ENCODE measurements at places on chromosomes 1 and 21.
A peak's percentile ranks its signal among the peaks of the same experiment; 100 is the strongest.

DNA sequence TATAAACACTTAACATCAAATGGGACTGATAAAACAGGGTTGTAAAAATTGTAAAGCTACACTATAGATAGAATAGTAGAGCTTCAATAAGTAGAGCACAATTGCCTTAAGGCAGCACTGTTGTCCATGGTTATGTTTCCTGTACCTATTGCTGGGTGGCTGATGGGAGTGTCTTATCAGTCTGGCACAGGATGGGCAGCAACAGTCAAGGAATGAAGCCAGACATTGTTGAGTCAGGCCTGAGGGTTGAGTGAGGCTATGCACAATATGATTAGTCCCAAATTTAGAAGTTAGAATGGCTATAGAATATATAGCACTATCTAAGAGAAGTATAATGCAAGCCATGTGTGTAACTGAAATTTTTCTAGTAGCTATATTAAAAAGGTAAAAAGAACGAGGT is 25.0 kb upstream of the CD1D start:
- no peak for DNase-seq

DNA sequence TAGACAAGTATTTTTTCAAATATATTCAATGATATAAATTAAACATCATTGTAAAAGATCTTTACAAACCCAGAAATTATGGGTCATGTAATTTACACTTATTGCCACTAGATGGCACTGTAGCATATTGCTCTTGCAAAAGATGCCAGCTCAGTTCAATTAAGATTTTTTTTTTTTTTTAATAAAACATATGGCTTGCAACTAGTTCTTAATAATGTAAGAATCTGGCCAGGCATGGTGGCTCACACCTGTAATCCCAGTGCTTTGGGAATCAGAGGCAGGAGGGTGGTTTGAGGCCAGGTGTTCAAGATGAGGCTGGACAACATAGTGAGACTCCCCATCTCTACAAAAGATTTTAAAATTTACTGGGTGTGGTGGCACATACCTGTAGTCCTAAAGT is 49.4 kb upstream of the DESI2 start:
- peak; percentile 49 for DNase-seq

DNA sequence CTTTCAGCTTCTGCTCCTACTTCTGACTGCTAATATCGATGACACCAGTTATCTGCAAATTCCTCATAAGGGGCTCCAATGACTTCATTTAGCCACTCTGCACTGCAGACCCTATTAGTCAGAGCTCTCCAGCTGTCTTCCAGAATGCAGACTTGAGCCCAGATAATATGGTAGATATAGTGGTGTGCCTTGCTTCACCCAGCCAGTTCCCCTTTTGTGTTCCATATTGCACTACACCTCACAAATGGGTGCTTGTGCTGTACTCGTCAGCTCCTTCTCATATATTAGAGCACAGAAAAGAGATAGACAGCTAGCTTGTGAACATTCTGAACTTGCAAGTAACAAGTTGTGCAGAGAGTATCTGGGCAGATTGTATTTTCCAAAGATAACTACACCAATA is 23.7 kb upstream of the COG2 start:
- no peak for DNase-seq

GRCh38 chr1:7491109-7491817 is 279.8 kb upstream of the VAMP3 start:
- no peak for DNase-seq

DNA sequence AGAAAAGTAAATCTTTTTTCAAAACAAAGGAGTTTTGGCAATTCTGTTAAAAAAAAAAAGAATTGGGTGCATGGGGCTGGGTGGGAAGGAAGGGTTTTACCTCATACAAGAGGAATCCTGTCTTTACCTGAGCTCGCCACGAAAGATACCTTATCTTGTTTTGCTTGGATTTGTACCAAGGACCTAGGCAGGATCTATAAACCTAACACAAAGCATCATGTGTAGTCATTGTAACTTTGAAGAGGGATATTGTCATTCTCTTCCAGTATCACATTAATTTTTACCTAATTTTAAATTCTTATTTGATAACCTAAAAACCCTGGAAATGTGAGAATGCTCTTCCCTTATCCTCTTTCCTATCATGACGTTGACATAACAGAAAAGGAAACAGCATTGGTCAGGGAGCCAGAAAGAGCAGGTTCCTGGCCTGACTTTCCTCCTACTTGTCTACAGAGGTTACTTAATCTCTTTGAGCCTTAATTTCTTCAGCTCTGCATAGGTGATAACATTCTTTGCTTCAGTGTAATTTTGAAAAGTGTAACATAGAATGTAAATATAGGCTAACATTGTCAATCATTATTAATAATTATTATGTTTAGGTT is 4.0 kb upstream of the LAMC1 start:
- no peak for DNase-seq

DNA sequence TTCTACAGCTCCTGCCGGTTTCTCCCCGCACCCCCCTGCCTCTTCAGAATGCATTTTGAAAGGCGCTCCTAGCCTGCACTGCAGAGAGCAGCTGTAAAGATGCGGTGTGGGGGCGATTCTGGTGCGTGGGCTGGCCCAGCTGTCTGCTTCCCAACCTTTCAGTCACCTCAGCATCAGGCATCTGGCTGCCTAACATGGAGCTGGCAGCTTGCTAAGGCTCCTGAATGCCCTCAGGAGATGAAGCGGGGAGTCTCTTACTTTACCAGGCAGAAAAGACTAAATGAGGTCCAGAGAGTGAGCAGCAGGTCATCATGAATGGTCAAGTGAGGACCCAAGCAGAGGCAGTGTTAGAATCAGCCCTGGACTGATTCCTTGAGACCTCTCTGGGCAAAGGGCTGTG is 8.7 kb downstream of the IER5 start:
- no peak for DNase-seq

DNA sequence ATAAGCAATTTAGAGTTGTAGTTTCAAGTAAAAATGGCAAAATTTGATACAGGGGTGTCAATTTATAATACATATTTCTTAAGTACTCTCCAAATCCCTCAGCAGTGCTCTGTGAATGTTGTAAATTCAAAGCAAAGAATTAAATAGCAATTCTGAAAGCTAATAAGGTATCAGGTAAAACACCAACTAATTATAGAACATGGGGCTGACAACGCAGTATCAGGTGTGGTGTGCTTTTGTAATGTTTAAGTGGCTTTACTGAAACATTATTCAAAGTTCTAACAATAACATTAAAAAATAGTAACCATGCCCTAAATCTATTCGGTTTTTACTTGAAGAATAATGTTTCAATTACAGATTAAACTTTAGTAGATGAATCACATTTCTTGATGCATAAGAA is 1271.2 kb upstream of the ADGRL2 start:
- DNase-seq, result no peak

DNA sequence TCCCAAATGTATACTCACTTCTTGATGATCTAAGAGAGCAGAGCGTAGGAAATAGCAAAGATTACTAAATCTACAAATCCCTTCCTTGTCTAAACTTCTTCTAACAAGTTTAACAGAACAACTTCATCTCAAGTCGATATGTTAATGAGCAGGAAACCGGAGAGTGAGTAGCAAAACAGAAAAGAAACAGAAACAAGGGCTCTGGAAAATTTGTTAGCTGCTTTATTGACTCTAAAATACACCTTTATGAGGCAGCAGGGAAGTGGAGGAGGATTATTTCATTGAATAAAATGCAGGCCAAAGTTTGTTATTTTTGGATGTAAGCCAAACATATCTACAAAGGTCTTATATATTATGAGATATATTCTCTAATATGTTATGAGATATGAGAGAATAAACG is 192.4 kb downstream of the LRRIQ3 start:
- no peak for DNase-seq

DNA sequence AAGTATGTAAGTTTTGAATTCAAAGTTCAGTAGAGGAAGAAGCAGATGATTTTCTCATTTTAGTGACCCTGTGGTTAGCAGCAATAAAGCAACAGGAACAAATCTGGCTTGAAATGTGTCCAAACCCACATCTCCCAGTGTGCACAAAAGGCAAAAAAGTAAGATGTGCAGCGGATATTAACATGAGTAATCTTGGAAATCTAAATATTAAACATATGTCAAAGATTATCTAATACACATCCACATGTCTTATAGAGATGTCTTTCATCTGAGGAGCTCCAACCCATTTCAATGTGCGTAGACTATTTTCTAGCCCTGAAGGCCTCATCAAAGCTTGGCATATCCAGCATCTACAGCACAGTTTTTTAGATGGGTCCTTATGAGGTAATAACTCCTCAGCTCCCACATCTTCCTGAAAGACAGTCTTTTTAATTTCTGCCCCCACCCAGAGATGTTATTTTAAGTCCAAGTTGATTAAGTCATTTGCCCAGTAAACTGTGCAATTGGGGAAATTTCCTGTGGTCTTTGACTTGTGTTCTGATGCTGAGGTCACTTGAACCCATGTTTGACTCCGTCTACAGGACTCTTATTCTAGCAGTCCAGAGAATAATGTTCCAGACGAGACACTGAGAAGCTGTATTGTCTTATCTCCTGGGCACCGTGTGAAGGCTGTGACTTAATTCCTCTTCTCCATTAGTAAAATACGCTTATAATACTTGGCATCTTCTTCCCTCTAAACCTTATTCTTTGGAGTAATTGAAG is 73.7 kb downstream of the LMO4 start:
- DNase-seq, result no peak

DNA sequence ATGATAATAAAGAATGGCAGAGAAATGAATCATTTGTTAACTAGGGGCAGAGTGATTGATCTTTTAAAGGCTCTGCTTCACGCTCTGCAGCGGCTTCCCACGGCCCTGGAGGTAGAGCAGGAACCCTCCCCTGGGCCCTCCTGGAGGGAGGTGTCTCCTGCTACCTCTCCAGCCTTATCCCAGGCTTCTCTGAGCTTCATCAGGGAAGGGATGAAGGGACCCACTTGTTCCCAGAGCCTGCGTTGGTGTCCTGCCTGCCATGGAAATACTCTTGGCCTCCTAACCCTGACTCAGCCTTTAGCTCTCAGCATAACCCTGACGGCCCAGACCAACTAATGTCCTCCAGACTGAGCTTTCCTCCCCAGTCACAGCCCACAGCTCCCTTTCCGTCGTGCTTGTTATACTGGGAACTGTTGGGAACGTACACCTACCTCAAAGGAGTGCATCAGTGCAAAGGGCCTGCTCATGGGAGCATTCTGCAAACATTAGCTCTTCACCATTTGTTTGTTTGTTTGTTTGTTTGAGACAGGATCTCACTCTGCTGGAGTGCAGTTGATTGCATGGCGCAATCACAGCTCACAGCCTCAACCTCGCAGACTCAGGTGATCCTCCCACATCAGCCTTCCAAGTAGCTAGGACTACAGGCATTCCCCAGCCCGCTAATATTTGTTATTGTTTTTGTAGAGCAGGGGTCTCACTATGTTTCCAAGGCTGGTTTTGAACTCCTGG is 17.4 kb upstream of the HNRNPU start:
- no peak for DNase-seq

DNA sequence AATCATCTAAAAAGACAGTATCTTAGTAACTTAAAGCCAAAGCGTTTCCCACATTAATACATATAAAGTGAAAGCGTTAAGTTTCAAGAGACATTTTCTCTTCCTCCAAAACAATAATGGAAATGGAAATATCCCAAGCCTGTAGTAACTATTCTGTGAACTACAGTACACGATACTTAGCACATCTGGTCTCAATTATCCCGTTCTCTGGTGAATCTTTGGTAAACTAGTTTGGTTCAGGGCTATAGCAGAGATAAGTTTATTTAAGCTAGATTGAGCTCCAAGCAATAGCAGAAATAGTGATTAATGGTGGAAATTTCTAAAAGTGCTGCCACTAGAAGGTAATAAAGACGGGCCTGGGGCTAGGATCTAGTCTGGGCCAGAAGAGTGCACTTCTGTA is 55.2 kb downstream of the PCNX2 start:
- no peak for DNase-seq

DNA sequence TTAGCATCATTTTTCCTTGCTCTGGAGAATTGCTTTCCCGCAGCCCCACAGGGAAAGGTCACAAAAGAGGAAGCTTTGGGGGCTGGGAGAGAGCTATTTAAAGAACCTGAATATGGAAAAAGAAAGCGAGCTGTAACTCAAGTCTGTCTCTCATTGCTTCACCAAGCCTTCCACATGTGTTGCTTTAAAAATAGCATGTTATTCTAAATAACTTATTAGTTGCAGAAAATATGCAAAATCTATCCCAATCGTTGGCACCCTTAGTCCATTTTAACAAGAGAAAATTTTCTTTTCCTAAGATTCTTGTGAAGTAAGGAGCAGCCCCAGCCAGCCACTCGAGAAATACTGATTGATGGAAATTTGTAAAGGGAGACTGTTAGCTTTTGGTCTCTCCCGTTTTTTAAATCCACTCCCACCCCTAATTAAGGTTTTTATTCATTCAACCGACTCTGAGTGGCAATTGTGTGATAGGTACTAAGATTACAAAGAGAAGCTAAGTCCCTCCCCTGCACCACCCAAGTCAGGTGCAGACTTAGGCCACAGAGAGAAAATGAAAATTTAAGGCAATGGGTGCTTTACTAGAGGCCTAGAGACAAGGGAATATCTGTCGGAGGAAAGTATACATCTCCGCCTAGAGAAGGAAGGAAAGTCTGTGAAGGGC is 802 bp downstream of the CYP4X1 start:
- no peak for DNase-seq

All from kidney glomerular epithelial cell (primary cell).